ENCODE measurements at places on chromosomes 5 and 9.

GRCh38 chr5:34496701-34497469 lies 159.2 kb upstream of the RAI14 start:
- H3K36me3 ChIP-seq, result no peaks in the 10 kb centered on the region
- no peak overlapping the region for H3K27ac ChIP-seq
- H3K27me3 ChIP-seq, result no peaks in the 10 kb centered on the region
- peak; percentile 69 for DNase-seq
- H3K4me1 ChIP-seq, result peaks cover 8% of the 10 kb centered on the region

DNA sequence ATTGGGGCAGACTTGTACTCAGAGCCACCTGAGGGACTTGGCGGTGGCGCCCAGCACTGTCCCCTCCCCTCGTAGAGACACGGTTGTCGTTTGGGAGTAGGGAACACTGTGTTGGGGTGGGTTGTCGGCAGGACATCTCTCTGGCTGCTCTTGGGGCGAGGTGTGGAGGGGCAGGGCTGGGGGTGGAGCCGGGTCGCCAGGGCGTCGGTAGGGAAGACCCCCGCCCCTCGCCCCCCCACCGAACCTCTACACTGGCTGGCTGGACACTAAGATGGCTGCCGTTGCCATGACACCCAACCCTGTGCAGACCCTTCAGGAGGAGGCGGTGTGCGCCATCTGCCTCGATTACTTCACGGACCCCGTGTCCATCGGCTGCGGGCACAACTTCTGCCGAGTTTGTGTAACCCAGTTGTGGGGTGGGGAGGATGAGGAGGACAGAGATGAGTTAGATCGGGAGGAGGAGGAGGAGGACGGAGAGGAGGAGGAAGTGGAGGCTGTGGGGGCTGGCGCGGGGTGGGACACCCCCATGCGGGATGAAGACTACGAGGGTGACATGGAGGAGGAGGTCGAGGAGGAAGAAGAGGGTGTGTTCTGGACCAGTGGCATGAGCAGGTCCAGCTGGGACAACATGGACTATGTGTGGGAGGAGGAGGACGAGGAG lies 778 bp downstream of the TRIM41 start:
- H3K4me3 ChIP-seq, result peak overlapping the region; percentile 98
- H3K27me3 ChIP-seq, result no peaks in the 10 kb centered on the region
- H3K27ac ChIP-seq, result peak overlapping the region; percentile 99
- H3K36me3 ChIP-seq, result peaks cover 6% of the 10 kb centered on the region
- H3K4me1 ChIP-seq, result peaks cover 10% of the 10 kb centered on the region

DNA sequence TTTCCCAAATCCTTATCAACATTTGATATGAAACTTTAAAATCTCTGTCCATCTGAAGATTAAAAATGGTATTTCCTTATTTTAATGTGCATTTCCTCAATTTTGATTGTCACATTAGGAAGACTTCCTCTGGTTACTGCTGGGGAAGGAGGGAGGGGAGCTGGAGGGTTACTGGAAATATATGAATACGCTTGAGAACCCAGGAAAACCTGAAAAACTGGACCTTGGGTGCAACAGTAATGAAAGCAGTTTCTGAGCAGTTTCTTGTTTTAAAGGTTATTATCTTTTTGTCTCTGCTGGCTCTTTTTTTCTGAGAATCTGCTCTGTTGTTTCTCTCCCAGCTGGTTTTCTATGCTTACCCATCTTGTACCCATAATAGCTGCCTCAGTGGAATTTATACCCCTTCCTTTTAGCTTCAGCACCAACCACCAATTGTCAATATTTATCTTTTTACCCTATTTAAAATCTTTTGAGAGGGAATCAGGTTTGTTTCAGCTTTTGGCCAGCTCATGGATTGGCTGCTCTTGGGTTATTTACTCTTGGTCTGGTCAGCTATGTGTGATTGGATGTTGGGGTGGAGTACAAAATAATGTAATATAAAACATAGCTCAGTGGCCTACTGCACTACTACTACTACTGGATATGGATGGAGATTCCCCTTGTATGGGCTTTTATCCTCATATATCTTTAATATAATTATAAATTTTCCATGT lies 67.4 kb downstream of the UNC13B start:
- H3K36me3 ChIP-seq, result no peaks in the 10 kb centered on the region
- H3K4me3 ChIP-seq, result no peak overlapping the region
- no peak for DNase-seq
- H3K27me3 ChIP-seq, result no peaks in the 10 kb centered on the region

DNA sequence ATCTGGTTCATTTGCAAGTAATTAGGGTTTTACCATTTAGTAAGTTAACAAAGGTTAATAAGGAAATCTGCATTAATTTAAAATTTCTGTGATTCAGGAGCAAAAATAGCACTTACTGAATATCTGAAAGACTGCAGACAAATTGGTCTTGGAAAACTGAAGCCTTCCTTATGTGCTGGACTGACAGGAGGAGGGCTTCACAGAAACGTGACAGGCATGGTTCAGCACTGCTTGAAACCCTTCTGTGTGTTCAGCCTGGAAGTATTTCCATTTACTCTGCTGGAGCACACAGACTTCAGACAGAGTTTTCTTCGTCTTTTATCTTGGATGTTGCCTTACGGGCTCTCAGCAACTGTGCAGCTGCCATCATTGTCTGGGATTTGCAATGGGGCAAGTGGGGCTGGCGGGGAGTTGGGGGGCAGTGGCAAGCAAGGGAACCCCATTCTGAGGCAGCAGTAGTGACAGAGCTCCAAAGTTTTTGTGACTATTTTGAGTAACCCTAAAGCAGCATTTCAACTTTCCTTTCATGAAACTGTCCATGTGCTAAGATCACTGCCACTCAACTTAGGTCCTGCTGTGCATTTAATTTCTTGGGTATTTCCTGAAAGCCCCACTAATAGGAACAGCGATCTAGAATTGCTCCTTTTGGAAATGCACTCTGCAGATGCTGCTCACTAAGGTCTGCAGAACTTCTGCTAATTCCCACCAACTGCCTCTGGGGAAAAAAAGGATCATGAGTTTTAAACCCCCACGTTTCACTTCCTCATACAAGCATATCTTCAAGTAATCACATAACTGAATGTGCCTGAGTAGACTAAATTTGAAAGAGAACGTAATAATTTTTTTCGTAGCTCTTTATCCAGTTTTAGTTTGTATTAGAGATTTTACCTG lies 56.6 kb downstream of the KCNN2 start:
- DNase-seq, result no peak
- H3K27ac ChIP-seq, result no peak overlapping the region
- H3K27me3 ChIP-seq, result peaks cover 5% of the 10 kb centered on the region
- H3K36me3 ChIP-seq, result no peaks in the 10 kb centered on the region

GRCh38 chr9:91056486-91056885 lies 254.9 kb downstream of the SYK start:
- no peak overlapping the region for H3K4me3 ChIP-seq
- no peaks in the 10 kb centered on the region for H3K27me3 ChIP-seq
- H3K4me1 ChIP-seq, result peaks cover 4% of the 10 kb centered on the region
- H3K36me3 ChIP-seq, result no peaks in the 10 kb centered on the region
- no peak for DNase-seq

DNA sequence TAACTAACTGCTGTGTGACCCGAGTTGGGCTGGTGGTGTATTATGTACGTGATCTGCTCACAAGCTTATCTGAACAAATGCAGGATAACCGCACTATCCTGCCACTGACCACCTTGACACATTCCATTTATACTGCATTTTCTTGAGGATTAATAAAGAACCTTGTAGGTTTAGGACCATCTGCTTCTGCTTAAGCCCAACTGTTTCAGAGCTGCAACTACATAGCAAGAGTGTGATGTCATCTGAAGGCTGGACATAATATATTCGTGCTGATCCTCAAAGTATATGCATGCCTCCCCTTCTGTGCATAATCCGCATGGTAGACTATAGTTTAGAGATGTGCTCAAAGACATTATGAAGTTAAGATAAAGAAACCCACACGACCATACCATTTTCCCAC lies 435.9 kb downstream of the BNC2 start:
- no peak overlapping the region for H3K4me3 ChIP-seq
- DNase-seq, result no peak
- H3K36me3 ChIP-seq, result peaks cover 88% of the 10 kb centered on the region
- H3K27ac ChIP-seq, result no peak overlapping the region
- no peaks in the 10 kb centered on the region for H3K4me1 ChIP-seq

GRCh38 chr5:127409246-127409917 lies 108.1 kb upstream of the PRRC1 start:
- no peak overlapping the region for H3K27ac ChIP-seq
- H3K4me1 ChIP-seq, result no peaks in the 10 kb centered on the region
- peak overlapping the region; percentile 48 for H3K4me3 ChIP-seq
- H3K27me3 ChIP-seq, result no peaks in the 10 kb centered on the region
- DNase-seq, result no peak

GRCh38 chr9:128099231-128099931 lies 28.1 kb downstream of the PTGES2 start:
- DNase-seq, result no peak
- H3K4me1 ChIP-seq, result peaks cover 46% of the 10 kb centered on the region
- H3K27me3 ChIP-seq, result no peaks in the 10 kb centered on the region
- peaks cover 49% of the 10 kb centered on the region for H3K36me3 ChIP-seq

GRCh38 chr5:73442996-73443627 lies 5.5 kb downstream of the FOXD1 start:
- H3K27me3 ChIP-seq, result peaks cover 13% of the 10 kb centered on the region
- no peak overlapping the region for H3K27ac ChIP-seq
- H3K36me3 ChIP-seq, result peaks cover 10% of the 10 kb centered on the region
- DNase-seq, result no peak

GRCh38 chr5:148939676-148940075 lies 113.3 kb downstream of the ADRB2 start:
- H3K36me3 ChIP-seq, result no peaks in the 10 kb centered on the region
- no peak overlapping the region for H3K27ac ChIP-seq
- H3K27me3 ChIP-seq, result no peaks in the 10 kb centered on the region
- H3K4me3 ChIP-seq, result no peak overlapping the region
- peak; percentile 23 for DNase-seq

GRCh38 chr9:33306037-33306436 lies 15.7 kb downstream of the NFX1 start:
- H3K36me3 ChIP-seq, result peaks cover 36% of the 10 kb centered on the region
- no peak for DNase-seq
- H3K4me1 ChIP-seq, result no peaks in the 10 kb centered on the region
- H3K27ac ChIP-seq, result no peak overlapping the region
- H3K4me3 ChIP-seq, result no peak overlapping the region
- H3K27me3 ChIP-seq, result no peaks in the 10 kb centered on the region

DNA sequence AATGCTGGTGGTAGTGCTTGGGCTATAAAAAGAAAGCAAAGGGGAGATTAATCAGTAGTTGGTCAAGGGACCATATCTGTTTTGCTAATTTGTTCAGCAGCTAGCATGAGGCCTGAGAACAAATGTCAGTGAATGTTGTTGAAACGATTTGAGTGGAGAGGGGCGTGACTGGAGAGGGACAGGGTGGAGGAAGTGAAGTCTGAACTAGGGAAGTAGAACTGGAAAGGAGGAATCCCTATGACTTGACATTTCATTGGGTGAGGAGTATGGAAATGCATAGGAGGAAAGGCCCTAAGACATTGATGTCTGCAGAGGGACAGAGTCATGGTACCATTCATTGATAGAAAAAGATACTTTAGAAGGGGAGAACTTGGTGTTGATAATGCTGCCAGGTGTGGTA lies 19.7 kb downstream of the TLE4 start:
- no peaks in the 10 kb centered on the region for H3K4me1 ChIP-seq
- DNase-seq, result no peak
- H3K27ac ChIP-seq, result no peak overlapping the region
- H3K36me3 ChIP-seq, result peaks cover 4% of the 10 kb centered on the region
- H3K4me3 ChIP-seq, result no peak overlapping the region
- H3K27me3 ChIP-seq, result no peaks in the 10 kb centered on the region

DNA sequence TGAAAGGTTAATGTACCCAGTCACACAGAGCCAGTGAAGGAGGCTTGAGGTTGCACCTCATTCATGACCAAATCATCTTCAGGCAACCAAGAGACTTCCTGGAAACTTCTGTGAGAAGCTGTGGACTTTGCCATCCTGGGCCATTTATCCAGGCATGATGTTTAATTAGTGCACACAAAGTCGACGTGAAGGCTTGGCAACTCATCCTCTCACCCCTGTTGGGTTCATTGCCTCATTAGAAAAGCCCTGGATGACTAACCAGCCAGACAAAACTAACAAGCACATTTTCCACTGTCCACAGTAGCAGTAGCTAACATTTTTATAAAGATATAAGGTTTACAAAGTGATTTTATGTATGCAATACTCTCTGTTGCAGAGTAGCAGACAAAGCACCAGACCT lies 65.7 kb upstream of the ZNF462 start:
- H3K4me3 ChIP-seq, result no peak overlapping the region
- peak overlapping the region; percentile 97 for H3K27ac ChIP-seq
- peak; percentile 32 for DNase-seq

GRCh38 chr5:133605323-133605722 lies 7.0 kb downstream of the FSTL4 start:
- no peak overlapping the region for H3K4me3 ChIP-seq
- H3K36me3 ChIP-seq, result no peaks in the 10 kb centered on the region
- no peak for DNase-seq
- H3K4me1 ChIP-seq, result no peaks in the 10 kb centered on the region
- peaks cover 89% of the 10 kb centered on the region for H3K27me3 ChIP-seq

DNA sequence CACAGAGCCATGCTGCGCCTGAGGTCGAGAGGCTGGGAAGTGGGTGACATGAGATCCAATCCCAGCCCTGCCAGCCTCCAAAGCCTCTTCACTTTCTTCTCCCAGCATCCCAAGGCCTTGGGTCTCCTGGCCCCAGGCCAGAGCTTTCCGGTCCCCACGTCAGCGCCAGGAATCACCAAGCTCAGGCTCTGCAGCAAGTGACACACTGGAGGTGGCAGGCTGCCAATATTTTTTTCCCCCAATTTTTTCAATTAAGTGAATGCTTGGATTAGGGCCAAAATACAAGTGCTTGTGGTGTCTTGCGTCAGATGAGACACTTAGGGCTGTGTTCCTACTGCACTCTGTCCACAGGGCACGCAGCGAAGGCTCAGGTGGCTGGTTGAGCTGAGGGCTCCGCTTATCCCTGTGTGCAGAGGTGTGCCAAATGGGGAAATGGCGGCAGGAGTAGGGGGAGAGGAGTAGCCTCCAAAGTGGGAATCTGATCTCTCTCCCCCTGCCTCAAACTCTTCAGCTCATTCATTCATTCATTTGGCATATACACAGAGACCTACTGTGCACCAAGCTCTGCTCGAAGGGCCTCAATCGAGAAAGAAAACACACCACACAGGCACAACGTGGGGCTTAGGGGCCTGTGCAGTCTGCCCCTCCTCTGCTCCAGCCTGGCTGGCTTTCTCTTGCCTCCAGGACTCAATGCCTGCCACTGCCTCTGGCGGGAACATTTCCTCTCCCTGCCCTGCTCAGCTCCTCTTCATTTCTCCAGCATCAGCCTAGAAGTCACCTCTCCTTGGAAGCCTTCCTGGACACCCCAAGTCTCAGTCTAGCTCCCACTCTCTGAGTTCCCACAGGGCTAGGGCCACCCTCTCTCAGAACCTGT lies 16.6 kb downstream of the SH3PXD2B start:
- peaks cover 43% of the 10 kb centered on the region for H3K36me3 ChIP-seq
- peak; percentile 94 for DNase-seq
- H3K27me3 ChIP-seq, result no peaks in the 10 kb centered on the region
- H3K27ac ChIP-seq, result no peak overlapping the region
- H3K4me1 ChIP-seq, result peaks cover 19% of the 10 kb centered on the region

Data from mesenchymal stem cell (in vitro differentiated cells and primary cell).